Nucleus accumbens (tissue), 56 donors: ENCODE measurements at places on chromosomes 12 and 14.

DNA sequence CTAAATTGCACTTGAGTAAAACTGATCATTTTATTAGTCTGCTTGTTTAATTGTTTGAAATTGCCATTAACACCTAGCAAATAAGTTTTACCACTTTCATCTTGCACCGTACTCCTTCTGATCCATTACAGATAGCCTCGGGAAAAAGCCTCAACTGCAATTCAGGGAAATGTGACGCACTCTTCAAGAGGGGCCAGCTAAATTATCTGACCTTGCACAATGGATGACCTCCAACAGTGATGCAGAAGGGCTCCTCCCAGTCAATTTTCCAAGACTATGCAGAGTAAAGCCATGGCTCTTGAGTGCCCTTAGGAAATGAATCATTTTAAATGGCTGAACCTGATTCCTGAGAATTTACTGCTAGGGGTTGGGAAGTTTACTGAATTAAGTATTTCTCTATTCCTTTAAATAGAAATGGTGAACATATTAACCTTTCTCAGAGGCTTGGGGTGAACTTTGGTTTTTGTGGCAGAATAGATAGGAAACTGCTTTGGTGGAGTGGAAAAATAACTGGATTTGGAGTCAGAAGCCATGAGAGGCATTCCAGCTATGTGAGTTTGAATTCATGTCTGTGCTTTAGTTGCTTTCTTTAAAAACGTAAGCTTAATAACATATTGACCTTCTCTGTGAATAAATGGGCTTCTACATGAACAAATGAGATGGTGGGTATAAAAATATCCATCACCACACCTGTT is 64.8 kb upstream of the OVCH1 start:
- DNase-seq, result no peak

DNA sequence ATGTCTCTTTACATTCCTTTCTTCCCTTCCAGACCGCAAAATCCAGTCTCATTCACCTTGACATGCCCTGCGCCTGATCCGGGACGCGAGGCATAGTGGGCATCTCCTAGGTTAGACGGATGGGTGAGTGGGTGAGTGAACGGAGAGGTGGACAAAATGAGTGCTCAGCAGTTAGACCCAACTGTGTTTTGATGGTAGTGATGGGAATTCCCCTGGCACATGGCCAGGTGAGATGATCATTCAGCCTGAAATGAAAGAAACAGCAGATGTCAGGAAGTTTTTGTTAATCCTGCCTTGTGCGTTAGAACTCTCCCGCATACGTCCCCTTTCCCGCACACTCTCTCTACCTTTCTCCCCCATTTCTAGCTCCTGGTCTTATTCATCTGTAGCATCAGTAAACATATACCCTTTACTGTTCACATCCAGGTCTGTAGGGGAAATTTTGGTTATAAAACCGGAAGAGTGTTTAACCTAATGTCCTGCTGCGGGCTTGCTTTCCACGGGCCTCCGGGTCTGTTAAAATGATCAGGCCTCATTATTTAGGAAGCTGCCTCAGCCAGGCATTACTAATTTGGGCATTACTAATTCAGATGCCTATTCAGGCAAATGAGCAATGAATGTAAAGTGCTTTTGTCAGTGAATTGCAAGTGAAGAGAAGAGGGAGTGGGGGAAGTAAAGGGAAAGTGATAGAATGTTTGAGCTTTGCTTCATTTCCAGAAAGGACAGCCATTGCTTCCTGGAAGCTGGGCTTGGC is 172.8 kb downstream of the ETV6 start:
- no peak for DNase-seq

DNA sequence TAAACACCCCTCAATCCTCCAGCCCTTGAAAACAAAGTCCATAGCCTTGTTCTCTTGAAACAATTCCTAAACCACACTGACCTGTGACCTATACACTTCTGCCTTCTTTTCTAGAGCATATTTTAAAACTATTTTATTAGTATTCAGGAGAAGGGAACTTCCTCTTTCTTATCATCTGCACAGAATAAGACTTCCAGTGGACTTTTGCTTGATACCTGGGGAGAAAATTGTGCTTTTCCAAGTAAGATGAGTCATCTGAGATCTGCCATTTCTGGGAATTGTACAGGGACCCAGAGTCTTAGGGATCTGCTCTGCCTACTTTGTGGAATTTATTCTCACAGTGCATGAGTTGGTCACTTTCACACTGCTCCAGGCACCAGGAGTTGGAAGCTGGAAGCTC is 10.5 kb upstream of the WNT5B start:
- no peak for DNase-seq

DNA sequence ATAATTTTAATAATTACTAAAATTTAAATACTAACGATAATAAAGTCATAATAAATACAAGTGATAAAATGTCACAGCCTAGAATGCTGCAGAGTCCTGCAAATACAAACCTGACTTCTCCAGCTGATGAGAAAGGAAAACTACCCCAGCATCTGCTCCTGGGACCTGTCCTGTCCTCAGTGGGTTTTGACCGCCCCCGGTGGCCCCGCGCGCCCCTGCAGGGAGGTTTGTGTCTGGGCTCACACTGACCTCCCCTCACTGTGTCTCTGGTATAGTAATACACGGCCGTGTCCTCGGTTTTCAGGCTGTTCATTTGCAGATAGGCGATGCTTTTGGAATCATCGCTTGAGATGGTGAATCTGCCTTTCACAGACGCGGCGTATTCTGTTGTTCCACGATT is 1139.4 kb downstream of the TMEM121 start:
- no peak for DNase-seq

DNA sequence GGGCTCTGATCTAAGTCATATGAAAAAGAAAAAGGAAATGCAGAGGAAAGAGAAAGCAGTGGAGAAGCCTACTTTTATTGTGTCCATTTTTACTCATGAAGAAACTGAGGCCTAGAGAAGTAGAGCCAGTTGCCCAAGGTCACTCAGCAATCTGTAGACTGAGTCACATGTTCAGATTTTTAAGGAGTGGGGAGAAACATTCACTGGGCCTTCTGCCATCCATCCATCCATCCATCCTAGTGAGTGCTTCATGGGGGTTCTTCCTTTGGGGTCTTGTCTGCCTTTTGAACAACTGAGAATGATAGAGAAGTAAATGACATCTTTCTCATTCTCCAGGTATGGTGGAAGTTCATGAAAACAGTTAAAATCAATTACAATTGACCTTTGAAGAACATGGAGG is 233.6 kb upstream of the SRRM4 start:
- DNase-seq, result no peak

GRCh38 chr14:101072945-101073597 is 169.5 kb upstream of the RTL1 start:
- no peak for DNase-seq

GRCh38 chr12:56838621-56839488 is 75.7 kb downstream of the HSD17B6 start:
- DNase-seq, result no peak

DNA sequence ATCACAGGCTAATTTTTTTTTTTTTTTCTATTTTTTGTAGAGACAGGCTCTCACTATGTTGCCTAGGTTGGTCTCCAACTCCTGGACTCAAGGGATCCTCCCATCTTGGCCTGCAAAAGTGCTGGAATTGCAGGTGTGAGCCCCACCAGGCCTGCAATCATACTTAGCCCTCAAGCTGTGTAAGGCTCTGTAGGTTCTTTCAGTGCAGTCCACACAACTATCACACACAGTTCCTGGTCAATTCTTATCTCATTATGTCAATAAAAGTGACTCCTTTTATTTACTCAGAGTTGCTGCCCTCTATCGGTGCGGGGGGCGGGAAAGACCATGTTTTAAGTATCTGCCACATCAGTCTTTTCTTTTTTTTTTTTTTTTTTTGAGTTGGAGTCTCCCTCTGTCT is 29.0 kb downstream of the SLC2A3 start:
- DNase-seq, result no peak

GRCh38 chr14:21106498-21107282 is 5.8 kb downstream of the TMEM253 start:
- peak; percentile 33 for DNase-seq

- DNase-seq, result no peak
These were observed 3.7 kb downstream of the ANGEL1 start for GRCh38 chr14:76808990-76809389.

DNA sequence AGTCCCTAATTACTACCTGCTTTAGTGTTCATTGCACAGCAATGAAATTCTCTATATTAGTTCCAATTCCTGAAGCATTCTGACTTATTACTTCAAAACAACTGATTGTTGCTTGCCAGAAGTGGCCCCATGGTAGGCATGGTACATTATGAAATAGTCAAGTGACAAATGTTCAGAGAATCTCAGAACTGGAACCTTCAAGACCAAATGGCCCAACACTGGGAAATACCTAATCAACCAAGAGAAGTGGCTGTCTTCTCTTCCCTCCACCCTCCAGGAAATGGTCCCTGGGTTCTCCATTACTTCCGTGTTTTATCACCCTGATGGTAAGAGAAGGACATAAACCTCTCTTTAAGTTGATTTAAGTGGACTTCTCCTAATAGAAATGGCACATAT is 49.9 kb downstream of the ITPR2 start:
- no peak for DNase-seq

DNA sequence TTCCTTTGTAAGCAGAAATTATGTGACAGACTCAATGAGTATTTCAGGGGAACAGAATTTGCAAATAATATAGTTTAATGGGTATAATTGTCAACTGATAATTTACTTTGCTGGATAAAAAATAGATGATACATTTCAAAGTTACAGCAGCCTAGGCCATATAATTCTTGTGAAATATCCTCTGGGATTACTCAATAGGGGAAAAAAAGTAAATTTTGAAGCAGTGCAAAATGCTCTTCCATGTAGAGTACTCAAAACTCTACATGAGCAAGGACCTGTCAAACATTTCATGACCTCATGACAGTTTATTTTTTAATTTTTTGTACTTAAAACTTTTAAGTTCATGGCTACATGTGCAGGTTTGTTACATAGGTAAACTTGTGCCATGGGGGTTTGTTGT is 163.3 kb downstream of the DACT1 start:
- no peak for DNase-seq

- peak; percentile 33 for DNase-seq
These were observed 730 bp downstream of the CLSTN3 start for GRCh38 chr12:7130701-7131501.

GRCh38 chr14:24463017-24463883 is 20.7 kb upstream of the SDR39U1 start:
- DNase-seq, result no peak

DNA sequence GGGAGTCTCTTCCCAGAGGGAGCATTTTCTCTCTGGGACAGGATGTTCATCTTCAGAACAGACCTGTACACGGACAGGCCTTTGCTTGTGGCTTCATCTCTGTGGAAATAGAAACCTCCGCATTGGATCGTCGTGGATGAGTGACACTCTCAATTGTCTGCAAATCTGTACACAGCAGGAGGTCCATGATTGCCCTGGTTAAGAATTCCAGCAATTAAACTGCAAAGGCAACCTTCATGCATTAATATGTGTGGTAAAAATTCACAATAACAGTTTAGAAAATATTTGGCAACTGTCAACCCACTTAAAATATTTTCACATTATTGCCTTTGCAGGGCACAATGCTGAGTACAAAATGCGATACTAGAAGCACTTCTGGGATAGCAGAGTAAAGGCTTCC is 149.8 kb upstream of the SFSWAP start:
- no peak for DNase-seq

DNA sequence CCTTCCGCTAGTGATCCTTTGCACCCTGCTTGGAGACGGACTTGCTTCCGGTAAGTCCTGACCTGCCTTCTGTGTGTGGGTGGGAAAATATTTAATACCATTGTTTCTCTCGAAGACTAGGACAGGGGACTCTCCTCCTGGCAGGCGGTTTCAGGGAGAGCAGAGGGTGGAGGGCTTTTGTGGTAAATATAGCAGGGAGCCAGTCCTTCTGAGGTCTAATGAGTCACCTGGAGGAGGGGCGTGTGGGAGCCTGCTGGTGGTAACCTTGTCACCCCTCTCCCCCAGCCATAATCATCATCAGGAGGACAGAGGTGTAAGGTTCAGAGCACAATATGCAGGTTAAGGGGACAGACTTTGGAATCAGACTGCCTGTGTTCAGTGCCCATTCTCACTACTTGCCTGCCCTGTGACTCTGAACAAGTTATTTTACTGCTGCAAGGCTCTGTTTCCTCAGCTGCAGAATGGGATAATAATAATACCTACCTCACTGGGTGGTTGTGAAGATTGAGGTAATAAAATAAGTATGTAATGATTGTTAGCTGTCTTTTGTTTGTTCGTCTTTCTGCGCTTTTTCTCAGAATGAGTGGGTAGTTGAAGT is 47.4 kb downstream of the SUSD6 start:
- no peak for DNase-seq

- no peak for DNase-seq
These were observed at the start of gene SLC35F4 for GRCh38 chr14:57865403-57866198. Gene SLC35F4, minus strand, starts transcription at chr14:57866092.

DNA sequence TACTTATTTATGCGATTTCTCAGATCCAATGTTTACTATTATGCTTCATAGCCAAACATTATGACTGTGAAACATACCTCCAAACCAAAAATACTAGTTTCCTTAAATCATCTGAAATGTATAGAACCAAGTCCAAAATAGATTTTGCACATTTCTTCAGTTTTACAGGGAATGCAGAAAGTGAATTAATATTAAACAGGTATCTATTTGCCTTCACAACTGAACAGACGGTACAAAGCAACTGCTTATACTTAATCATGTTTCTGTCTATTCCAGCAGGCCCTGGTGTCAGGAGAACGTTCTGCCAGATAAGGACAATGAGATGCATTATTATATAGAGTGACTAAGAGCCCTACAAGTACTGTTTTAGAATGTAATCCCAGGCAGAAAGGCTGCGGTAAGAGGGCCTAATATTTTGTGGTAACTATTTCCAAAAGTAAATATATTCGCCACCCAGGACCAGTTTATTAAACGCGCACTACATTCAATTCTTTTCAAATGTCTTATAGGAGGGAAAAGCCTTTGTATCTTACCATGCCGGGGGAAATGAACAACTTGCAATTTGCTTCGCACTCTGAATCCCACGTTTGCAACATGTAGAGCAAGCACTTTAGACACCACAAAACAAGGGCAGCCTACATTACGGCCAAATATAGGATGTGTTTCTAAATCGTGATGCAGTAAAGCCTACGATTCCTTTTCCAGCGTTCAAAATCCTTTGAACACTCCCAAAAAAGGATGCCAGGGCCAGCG is 1.5 kb downstream of the CORO1C start:
- no peak for DNase-seq
